ENCODE measurements at places on chromosomes 6 and 20. TPM values are rescaled to one million over a fixed set of nuclear protein-coding genes. Genes with fewer than 3 reads are reported as not detected.

Gene PHACTR1
- not detected for total RNA-seq

Gene POM121L2
- not detected for total RNA-seq

Gene MUC21
- not detected for total RNA-seq

Gene SAPCD1
- 5.2 TPM for total RNA-seq

Gene CST9L
- not detected for total RNA-seq

Gene BPIFA2
- total RNA-seq: not detected

Gene NANP
- 8.8 TPM for total RNA-seq

Gene TTK
- total RNA-seq: 20.5 TPM

Gene PRICKLE4
- total RNA-seq: 0.64 TPM

Gene BYSL
- total RNA-seq: 36.4 TPM

Gene GDAP1L1
- 0.07 TPM for total RNA-seq

Gene RPP21
- 66.5 TPM for total RNA-seq

Gene DNAH8
- total RNA-seq: not detected

Gene FLOT1
- total RNA-seq: 96.6 TPM

Gene UST
- 3.9 TPM for total RNA-seq

Gene NOTCH4
- total RNA-seq: 1.1 TPM

Gene BCLAF1
- total RNA-seq: 69.1 TPM

Gene PLA2G7
- not detected for total RNA-seq

Gene BMP6
- 20.7 TPM for total RNA-seq

Gene SLC17A1
- 0.16 TPM for total RNA-seq

Gene BMP2
- total RNA-seq: 0.29 TPM

Gene NOX3
- not detected for total RNA-seq

Gene ELOVL2
- 5.9 TPM for total RNA-seq

Gene ADGRF1
- total RNA-seq: not detected

Gene LGSN
- total RNA-seq: 2.7 TPM

Gene ATF6B
- total RNA-seq: 33.9 TPM

Gene MAD2L1BP
- 34.7 TPM for total RNA-seq

Gene MYT1
- total RNA-seq: 0.44 TPM

Gene VSX1
- total RNA-seq: 0.79 TPM

Gene MATN4
- total RNA-seq: 0.09 TPM

Gene HEY2
- total RNA-seq: not detected

Gene SLPI
- total RNA-seq: 15.2 TPM

Gene ZSCAN26
- 4.7 TPM for total RNA-seq

Gene TMEM151B
- 0.09 TPM for total RNA-seq

Gene ASIP
- total RNA-seq: not detected

Gene CALHM5
- total RNA-seq: 0.06 TPM

Gene GABRR1
- not detected for total RNA-seq

Gene BTN1A1
- total RNA-seq: not detected

Measured in A549 treated with Mapracorat at 1 μM for 4 hours (cell line).